Naive thymus-derived CD8-positive, alpha-beta T cell (primary cell): ENCODE measurements at places on chromosomes 12 and 14.

DNA sequence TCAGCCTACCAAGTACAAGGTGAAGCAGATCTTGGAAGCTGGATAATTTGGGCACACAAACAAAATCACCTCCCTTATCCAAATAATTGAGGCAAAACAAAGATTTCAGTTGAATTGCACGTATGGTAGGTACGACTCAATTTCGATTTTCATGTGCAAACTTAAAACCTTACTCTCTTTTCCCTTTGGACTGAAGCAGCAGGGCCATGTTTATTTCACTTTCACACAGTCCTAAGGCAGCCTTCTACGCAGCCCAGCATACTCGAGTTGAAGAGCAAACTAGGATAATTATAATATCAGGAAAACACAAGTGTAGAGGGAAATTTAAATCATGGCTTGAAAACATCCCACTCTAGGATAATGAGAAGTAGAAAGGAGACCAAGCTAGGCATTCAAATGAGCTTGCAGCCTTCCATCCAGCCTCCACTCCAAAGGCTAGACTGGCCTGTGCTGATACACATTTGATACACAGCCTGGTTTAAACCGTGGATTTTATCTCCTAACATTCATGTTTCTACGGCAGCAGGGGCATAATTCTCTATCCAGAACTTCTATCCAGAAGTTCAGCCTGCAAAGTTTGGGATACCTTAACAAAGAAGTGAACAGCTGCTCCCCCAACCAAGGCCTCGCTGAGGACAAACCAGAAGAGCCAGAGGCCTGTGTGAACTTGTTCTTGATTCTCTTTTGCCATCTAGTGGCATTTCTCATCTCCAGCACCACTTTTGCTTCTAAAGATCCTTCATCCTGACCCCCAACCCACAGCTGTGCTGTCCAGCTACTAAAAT, 2.4 kb upstream of the RNASE7 start:
- no peaks in the 10 kb centered on the region for H3K36me3 ChIP-seq
- peak; percentile 33 for DNase-seq
- H3K27me3 ChIP-seq, result peaks cover 19% of the 10 kb centered on the region

DNA sequence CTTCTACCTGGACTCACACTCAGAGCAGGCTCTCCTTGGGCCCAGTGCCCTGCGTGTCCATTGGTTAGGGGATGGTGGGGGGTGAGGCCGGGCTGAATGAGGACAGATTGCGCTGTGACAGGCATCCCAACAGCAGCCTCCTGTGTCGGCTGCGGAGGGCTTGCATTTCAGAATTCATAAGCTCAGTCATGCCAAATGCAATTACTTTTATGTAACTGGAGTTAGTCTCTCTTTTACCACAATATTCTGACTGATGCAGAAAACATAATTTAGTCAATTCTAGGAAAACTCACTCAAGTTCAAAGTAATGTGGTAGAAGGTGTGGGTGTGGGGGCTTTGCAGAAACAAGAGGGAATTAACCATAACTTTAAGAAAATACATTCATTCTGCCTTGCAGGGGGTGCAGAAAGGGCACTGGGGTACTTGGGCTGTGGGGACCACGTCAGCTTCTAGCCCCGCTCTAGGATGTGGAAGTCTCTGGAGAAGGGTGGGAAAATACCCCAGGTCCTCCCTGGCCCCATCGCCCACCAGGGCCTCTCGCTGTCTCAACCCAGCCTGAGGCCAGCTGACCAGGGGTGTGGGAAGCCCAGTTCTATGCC, 257.7 kb downstream of the ADGRD1 start:
- no peaks in the 10 kb centered on the region for H3K36me3 ChIP-seq
- H3K4me1 ChIP-seq, result peaks cover 7% of the 10 kb centered on the region
- no peak for DNase-seq
- no peak overlapping the region for H3K27ac ChIP-seq

DNA sequence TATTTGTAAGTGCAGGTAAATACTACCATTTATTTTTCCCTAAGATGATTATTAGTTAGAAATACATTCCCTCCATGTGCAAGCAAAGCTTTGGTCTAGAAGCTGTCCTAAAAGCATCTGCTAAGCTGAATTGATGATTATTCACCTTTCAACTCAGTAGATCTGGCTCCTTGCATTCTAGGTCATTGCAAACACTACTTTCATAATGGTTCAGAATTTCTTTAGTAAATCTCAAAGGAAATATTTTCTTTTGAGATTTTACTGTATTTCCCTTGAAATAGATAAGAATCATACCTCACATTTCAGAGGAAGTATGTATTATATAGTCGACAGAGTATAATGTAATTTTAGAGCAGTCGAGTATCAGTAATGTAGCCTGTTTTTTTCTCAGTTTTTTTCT, 2.4 kb downstream of the ETNK1 start:
- no peak overlapping the region for H3K27ac ChIP-seq
- no peaks in the 10 kb centered on the region for H3K27me3 ChIP-seq
- DNase-seq, result no peak
- peaks cover 56% of the 10 kb centered on the region for H3K4me1 ChIP-seq
- H3K4me3 ChIP-seq, result peak overlapping the region; percentile 74

- peaks cover 20% of the 10 kb centered on the region for H3K4me1 ChIP-seq
- no peaks in the 10 kb centered on the region for H3K27me3 ChIP-seq
- DNase-seq, result no peak
- H3K36me3 ChIP-seq, result no peaks in the 10 kb centered on the region
- no peak overlapping the region for H3K27ac ChIP-seq
- no peak overlapping the region for H3K4me3 ChIP-seq
Measured at GRCh38 chr12:95557625-95558024, 6.3 kb upstream of the USP44 start.

DNA sequence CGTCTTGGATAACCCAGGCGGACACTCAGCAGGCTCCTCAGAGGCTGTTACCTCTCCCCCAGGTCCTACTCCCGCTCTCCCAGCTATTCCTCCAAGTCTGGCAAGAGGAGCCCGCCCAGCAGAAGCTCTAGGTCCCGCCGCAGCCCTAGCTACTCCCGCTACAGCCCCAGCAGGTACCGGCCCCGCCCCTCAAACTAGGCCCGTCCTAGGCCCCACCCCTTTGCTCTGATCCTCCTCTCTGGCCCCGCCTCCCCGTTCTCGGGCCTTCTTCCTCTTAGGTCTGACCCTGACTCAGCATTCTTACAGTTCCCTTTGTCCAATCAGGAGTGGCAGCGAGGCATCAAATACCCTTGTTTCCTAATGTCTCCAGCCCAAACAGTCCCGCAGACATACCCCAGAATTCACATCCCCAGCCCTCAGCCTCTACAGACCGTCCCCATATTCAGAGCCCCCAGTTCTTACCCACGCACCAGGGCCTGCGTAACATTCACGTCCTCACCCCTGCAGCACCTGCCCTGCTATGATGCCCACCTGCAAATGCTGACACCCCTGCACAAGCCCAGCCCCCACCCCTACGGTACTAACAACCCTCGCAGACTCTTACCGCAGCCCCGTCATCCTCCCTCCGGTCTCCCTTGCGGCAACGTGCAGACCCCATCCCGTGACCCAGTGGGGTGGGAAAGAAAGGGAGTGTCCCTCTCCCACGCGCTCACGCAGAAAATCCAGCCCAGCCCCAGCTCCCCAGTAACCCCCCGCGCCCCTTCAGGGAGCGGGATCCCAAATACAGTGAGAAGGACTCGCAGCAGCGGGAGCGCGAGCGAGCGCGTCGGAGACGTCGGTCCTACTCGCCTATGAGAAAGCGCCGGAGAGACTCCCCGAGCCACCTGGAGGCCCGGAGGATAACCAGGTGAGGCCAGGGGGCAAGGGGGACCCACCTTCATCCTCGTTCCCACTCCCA, 25.0 kb upstream of the HSPB8 start:
- DNase-seq, result no peak
- no peaks in the 10 kb centered on the region for H3K36me3 ChIP-seq
- no peaks in the 10 kb centered on the region for H3K4me1 ChIP-seq
- peak overlapping the region; percentile 50 for H3K4me3 ChIP-seq

DNA sequence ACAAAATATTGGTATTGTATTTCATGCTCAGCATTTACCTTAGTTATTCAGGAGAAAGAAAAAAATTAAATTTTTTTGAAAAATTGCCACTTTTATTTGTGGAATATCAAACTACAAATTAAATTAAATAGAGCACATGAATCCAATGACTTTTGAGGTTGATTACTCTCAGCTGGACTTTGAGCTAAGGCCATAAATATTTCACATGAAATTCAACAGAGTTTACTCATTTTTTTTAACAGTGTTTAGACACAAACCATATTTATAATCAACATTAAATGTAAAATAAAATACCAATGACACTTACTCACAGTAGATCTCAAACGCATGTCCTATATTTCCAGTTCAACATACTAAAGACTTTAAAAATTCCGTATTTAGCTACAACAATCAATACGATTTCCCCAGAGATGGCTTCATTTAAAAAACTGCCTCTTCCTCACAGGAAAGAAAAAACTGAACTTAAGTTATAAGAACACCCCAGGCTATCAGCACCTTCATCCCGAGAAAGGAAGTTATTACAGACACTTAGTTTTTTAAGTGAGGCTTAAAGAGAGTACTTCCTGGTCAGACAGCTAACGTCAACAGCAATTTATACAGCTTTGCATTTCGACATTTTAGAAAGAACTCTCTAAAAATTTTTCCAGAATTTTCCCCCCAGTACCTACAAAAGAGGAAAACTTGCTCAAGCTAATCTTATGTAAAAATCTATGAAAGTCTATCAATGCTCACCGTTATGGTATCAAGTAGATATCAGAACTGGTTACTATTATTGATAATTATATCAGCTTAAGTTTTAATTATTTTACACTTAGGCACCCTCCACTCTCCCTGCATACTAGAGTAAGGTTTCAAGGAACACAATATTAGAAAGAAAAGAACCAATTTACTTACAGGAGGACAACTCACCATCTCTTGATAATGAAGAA, 13.8 kb downstream of the TAOK3 start:
- no peak for DNase-seq
- H3K27me3 ChIP-seq, result no peaks in the 10 kb centered on the region
- peaks cover 34% of the 10 kb centered on the region for H3K4me1 ChIP-seq
- H3K27ac ChIP-seq, result peak overlapping the region; percentile 95

DNA sequence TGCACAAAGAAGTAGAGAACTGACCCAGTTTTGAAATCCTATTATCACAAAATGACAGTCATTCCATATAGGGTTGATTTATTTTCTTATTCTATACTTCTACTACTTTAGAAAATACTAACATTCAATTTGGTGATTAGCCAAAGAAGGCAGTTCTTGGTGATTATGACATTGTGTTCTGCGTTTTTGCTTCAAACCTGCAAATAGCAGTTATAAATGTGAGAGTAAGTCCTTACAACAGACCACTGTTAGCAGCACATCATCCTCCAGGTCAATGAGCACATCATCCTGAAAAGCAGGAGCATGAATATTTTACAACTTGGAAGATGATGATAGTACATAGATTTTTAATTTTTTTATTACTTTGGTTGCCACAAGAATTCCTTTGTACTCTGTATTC, 53.1 kb downstream of the LIN7A start:
- no peaks in the 10 kb centered on the region for H3K36me3 ChIP-seq
- DNase-seq, result no peak
- H3K4me1 ChIP-seq, result no peaks in the 10 kb centered on the region
- no peaks in the 10 kb centered on the region for H3K27me3 ChIP-seq
- H3K4me3 ChIP-seq, result no peak overlapping the region

DNA sequence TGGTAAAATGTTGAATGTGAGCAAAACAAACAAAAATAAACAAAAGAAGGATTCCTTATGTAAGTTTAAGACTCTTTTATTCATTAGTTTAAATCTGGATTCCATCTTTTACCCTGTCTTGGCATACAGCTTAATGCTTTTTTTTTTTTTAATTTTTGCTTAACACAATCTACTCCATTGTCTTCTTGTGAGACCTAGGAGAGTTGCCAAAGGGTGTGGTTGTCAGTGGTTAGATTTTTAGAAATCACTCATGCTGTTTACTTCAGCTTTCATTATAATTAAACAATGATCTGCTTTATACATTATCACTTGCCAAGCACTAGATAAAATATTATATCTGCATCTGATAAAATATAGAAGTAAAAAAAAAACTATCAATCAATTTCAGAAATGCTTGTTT, 77.7 kb upstream of the KITLG start:
- no peak overlapping the region for H3K4me3 ChIP-seq
- DNase-seq, result no peak
- no peak overlapping the region for H3K27ac ChIP-seq
- H3K4me1 ChIP-seq, result no peaks in the 10 kb centered on the region

- no peak for DNase-seq
- peaks cover 14% of the 10 kb centered on the region for H3K36me3 ChIP-seq
- peaks cover 53% of the 10 kb centered on the region for H3K4me1 ChIP-seq
- H3K27me3 ChIP-seq, result no peaks in the 10 kb centered on the region
- no peak overlapping the region for H3K4me3 ChIP-seq
Measured at GRCh38 chr12:121222847-121223246, 12.9 kb downstream of the P2RX4 start.

DNA sequence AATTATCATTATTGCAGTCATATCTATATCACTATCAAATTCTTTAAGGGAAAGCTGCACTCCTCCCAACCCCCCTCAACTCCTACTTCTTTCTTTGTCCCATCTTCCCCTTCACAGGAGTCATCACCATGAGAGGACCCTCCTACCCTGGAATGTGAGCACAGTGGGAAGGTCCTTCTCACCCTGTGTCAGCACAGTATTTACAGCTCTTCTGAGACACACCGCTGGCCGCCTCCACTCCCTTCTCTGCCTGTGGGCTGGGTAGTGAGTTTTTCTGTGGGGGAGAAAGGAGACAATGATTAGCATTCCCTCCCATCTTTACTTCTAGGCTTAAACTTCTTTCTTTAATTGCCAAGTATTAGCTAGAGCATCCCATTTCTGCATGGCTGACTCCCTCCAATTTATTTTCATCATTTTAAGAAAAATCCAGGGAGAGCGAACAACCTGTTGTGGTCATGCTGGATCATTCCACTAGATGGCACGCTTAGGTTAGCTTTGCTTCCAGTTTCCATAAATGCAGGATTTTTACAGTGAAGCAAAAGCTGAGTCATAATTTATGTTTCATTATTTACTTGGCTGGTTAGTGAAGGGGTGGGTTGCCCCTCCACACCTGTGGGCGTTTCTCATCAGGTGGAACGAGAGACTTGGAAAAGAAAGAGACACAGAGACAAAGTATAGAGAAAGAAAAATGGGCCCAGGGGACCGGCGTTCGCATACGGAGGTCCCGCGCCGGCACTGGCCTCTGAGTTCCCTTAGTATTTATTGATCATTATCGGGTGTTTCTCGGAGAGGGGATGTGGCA, 188.5 kb downstream of the ALX1 start:
- H3K27ac ChIP-seq, result no peak overlapping the region
- DNase-seq, result peak; percentile 29
- peak overlapping the region; percentile 85 for H3K4me3 ChIP-seq
- no peaks in the 10 kb centered on the region for H3K27me3 ChIP-seq
- peaks cover 9% of the 10 kb centered on the region for H3K4me1 ChIP-seq
- H3K36me3 ChIP-seq, result no peaks in the 10 kb centered on the region

DNA sequence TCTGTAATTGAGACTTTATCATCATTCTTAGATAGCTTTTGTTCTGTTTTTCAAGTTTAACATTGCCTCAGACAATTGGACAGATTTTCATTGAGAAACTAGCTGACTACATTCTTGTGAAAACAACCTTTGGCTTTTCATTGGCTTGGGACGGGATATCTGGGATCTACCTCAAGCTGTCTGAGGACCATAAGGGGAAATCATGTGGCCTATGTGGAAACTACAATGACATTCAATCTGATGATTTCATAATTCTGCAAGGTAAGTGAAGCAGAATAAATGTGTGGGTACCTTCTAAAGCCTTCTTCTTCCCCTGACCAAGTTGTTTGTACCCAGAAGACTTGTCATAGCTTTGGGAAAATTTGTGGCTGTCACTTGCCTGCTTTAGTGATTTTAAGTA, 133.5 kb downstream of the OTOGL start:
- no peak overlapping the region for H3K27ac ChIP-seq
- no peak overlapping the region for H3K4me3 ChIP-seq
- H3K36me3 ChIP-seq, result no peaks in the 10 kb centered on the region
- no peaks in the 10 kb centered on the region for H3K4me1 ChIP-seq
- no peaks in the 10 kb centered on the region for H3K27me3 ChIP-seq
